SK-N-SH treated with all-trans-retinoic acid at 6 μM for 48 hours (cell line): ENCODE measurements at places on chromosomes 12 and 14.

DNA sequence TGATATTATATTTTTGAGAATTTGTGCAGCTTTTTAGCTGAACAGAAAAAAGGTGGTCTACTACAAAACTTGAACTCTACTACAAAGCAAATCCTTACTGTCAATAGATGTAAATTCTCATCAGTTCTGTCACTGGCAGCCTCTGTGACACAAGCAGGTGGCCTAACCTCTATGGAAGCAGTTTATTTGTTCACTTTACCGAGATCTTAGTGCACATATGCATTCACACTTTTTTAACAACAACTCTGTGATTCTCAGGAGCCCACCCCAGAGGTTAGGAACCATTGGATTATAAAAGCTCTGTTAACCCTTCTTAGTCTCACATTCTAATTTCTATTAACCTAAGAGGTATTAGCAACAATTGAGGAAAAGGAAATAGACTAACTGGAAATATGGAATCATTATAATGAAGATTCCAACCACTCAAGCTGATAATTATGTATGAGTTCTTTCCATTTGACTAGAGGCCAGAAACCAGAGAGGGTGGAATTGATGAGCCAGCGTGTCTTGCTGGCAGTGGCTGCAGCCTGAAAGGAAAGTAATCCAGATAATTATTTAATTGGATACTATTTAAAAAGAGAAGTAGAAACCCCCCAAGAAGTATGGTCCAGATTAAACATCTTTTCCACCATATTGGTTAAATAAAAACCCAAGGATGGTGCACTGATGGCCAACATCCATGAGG lies 451.1 kb downstream of the TMEM117 start:
- ATAC-seq: no peak

DNA sequence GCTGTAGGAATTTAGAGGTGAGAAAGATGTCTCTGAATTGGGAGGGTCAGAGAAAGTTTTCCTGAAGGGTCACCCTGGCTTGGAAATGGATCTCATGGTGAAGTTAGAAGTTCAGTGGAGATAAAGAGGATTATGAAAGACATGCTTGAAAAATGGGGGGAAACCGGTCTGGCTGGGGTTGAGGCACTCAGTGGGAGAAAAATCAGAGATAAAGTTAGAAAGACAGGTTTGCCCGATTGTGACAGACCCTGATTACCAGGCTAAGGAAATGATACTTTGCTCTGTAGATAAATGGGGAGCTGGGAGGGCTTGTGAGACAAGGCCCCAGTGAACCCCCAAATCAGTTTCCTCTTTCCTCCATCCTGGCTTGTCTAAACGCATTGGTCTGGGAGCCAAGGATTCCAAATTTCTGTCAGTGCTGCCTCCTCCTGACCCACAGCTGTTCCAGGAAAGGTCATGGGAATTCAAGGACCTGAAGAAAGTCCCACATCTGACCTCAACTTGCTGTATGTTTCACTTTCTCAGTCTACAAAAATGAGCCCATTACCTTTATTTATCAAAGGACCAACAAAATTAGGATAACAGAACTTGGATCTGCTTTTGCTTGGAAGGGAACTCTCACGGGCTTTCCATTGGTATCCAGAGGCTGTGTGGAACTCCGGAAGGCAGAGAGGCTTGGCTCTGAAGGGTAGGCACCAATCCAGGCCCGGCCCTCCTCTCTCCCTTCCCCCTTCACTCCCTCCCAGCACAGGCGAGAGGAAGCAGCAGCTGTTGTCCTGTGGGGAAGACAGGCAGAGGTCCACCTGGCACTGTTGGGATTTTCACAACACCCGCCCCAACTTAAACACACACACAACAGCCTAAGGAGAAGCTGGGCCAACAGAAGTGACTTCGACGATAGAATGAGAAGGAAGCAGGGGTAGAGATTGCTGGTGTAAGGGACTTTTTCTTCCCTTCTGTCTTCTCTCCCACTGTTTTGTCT lies 3.4 kb upstream of the RNASE7 start:
- ATAC-seq: no peak

DNA sequence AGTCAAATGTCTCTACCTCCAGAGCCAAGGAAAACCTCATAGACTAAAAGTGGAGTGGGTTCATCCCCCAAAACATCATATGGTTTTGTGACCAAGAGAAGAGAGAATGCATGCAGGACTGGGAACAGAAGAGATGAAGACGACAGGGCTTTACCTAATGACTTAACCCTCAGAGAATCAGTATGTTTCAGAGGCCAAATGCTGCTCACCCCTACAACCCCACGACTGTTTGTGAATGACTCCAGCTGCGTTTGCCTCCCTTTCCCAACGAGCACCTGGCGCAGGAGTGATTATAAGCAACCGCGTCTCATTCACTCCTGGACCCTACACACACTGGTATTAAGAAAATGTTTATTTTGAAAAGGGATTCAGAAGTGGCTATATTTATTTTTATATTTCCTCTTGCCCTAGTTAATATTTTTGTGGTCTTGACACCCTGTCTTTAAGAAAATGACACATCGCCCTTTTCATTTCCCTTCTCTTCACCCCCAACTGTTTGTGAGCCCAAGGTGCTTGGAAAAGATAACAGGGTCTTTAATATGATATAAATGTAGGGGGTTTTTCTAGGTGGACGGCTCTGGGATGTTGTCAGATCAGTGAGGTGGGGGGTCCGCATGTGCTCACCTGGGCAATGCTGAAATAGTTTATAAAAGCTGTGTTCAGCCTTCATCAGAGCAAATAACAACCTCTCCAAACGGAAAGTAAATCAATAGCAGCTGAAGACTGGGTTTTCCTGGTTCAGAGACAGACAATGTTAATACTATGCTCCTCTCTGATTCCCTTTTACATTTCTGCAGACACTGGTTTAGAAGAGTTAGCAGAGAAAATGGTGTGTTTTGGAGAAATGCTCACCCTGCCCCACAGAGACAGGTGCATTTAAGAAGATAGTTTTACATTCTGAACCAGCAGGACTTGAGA lies 77.7 kb downstream of the SLC15A4 start:
- no peak for ATAC-seq

DNA sequence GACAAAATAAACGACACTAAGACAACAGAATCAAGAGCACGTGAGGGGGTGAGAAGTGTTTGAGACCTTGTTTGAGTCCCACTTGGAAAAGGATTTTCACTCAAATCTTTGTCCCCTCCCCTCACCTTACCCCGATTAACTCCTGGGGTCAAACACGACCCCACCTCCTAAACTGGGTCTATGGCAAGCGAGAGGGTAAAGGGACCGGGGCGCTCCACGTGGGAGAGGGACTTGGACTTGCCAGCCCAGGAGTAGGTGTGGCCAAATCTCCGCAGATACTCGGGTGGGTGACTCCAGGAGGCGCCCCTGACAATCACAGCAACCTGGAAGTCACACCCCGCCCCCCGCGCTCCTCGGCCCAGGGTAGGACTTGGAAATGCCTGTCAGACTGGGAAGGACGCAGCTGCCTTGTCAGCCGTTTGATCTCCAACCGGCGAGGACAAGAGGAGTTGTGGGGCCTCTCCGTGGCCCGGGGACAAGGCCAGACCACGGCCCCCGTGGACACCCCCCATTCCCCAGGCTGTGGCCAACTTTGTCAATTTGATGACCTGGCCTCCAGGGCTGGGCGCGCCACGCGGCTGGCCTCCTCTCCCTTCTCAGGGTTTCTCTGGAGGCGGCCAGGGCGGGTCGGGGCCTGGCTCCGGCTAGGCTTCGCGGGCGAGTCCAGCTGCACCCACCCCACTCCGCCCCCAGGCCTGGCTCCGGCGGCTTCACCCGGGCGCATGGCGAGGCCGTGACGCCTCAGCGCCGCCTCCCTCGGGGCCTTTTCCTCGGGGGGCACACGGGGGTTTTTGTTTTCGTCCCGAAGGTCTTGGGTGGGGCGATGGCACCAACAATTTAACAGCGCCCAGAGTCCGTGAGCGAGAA lies 1.1 kb upstream of the BCL11B start:
- peak; percentile 10; the same call in 2 of the 3 replicates for ATAC-seq

GRCh38 chr12:70070494-70071007 lies 172.7 kb upstream of the CNOT2 start:
- ATAC-seq: no peak; the same call in 2 of the 3 replicates

DNA sequence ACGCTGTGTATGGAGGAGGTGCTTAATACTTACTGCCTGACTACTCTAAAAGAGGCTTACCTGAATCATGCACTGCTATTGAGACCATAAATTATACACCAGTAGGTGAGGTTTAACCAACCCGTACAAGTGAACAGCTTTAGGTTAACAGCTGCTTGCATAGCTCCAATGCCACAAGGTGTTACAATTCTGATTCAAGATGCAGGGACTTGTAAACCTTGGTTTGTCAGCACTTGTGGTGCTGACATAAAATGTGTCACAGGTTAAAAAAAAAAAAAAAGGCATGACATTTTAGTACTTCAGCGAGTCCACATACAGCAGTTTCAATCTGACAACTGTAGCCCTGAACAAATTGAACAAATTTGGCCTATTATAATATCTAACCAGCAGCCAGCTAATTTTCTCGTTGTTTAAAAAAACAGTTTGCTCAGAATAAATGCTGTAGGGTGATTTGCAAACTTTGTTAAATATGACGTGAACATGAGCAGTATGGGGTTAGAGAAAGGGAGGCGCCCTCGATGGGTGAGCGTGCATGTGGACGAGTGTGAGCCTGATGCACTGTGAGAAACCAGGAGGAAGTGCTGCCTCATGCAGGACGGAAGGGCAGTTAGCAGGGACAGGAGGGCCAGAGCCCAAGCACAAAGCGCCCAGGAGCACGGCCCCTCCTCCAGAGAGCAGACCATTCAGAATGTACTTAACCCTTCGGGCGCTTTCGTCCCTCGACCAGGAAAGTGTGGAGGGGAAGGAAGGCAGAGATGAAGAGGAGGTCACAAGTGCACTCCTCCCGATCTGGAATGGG lies 44.7 kb downstream of the TCHP start:
- ATAC-seq: no peak

DNA sequence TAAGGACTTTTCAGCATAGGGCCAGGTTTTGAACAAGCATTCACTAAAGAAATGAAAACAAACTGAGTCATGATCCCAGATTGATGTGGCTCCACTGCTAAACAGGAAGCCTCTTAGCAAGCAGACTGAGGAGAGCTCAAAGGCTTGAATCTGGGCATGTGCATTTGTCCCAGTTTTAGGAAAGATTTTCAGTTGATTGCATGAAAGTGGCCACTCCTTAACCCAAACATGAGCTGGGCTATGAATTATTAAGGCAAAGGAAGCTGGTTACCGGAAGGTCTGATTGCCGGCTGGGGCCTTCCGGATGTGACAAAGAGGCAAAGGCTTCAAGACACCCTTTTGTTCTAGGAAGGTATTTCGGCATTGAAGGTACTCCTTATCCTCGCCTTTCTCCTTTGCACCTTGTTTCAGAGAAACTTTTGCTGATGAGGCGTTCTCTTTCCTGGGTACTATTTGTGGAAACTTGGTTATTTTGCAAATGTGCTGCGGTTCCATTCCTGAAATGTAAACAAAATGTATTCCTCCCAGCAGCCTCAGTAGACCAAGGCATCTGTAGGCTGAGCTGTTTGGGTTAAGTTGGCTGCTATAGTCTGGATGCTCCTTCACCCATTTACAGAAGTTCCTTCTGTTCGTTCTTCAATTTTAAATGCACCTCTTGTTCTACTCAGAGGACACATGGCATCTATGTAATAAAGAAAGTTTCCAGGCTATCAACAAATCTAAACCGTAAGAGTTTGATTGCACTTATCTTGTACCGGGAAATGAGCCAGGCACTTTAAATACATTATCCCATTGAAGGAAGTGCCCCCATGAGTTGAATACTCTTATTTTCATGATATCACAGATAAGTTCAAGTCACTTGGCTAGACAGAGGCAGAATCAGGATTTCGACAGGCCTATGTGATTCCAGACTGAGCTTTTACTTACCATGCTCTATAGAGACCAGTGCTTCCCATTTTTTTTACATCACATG lies 115.6 kb upstream of the METAP2 start:
- ATAC-seq: no peak

DNA sequence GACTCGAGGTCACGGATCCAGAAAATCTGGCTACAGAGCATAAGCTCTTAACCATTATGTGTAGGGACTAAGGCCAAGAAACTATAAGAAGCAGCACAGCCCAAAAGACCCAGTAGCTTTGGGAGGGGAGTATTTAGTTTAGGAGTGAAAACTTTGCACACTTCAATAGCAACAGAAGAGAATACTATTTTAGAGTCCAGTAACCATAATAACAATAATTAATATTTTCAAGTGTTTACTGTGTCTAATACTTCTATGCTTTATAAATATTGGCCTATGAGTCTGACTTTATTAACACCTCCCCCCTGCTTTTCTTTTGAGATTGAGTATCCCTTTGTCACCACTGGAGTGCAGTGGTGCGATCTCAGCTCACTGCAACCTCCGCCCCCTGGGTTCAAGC lies 82.8 kb downstream of the SUDS3 start:
- ATAC-seq: no peak

GRCh38 chr14:58430156-58430555 lies 2.6 kb downstream of the KIAA0586 start:
- ATAC-seq: no peak

DNA sequence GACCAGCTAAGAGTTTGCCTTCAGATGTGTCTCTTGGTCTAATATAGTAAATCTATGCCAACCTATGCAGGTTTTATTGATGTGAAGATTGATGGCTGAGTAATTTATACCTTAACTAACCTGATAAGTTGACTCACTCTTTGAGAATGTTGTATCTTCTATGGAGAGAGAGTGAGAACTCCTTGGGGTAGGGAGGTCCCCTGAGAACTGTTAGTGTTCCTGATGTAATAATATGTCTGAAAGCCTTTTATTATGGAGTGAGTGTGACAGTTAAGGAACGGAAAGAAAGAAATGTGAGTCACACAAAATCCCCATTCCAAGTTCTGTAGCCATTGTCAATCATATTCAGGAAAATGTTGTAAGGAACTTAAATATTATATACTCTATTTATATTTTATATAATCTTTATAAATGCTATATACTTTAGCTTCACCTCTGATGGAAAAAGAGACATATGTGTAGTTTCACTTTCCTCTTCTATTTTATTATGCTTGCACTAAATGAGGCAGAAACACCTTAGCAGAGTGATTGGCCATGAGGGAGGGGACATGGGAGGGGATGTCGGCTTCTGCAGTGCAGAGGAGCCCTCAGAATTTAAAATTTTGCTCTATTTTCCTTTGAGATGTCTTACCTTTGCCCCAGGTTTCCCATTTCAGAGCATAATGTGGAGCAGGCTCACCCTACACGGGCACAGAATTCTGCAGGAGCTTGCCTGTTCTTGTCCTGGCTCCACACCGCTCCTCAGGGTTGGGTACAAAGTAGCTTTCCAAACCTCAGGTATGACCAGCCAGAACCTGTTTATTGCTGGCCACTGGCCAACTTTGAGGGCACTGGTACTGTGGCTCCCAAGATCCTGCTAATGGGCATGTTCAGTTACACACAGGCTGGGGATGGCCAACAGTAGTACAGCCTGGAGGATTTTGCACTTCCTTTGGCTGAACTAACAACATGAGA lies 57.7 kb downstream of the ARF6 start:
- no peak for ATAC-seq

DNA sequence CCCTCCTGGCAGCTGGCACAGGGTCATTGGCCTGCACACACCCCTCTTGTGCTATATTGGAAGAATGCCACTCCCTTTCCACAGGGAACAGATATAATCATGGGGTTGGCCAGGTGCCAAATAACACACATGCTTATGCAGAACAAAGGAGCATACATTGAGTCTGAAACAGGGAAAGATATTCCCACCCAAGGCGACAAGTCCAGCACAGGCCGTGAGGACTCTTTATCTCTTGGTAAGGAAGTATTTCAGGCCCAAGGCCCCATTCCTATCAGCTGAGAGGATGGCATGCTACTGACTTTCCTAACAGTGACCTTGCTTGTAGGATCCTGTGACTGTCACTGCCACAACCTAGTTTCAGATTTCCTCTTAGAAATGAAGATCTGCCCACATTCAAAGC lies 59.0 kb upstream of the STXBP6 start:
- no peak for ATAC-seq
